ENCODE measurements at places on chromosomes 6 and 20.

DNA sequence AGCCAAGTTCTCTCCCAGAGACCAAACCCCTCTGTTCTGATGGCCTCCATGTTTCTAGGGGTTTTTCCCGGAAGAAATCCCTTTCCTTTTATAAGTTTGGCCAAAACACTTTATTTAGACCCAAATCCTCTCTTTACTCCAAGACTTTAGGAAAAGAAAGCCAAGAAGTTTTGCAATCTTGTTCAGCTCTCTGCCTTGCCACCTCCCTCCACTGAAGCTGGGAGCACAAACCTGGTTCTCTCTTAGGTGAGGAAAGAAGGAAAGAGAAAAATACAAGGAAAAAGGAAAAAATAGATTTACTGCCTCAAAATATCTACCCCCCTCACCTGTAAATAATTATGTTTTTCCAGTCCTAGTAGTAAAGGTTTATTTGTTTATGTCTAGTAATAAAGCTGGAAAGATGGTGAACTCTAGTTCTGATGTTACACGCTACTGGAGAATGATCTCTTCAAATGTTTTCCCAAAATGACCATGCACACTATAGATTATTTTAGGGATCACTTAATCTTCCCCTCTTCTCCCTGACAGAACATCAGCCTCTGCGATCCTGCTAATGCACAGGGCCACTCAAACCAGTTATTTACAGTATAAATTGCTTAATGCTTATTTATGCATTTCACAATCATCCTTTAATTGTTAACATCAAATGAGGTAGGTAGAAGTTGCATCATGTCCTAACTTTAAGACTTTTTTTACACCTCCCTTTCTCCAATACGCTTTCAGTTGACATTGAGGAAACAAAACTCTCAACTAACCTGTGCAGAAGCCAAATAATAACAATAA lies 10.9 kb upstream of the ARG1 start:
- no peak for DNase-seq

DNA sequence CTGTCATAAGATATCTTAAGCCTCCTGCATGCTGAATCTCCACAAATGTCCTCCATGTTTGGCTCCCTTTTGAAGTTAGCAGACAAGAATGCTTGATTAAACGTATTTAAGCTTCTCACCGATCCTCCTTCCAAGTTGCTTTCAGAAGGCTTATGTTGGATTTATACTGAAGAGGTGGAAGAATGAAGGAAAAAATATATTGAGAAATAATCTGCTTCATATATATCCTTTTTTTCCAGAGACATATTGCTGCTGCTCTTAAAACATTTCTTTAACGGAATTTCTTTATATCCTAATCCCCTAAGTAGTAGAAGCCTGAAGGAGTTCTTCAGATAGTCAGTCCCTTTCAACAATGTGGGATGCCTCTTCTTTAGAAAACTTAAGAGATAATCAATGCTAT lies 329.0 kb upstream of the MARCKS start:
- DNase-seq: no peak

GRCh38 chr6:152135755-152136448 lies 328.4 kb downstream of the ESR1 start:
- no peak for DNase-seq

DNA sequence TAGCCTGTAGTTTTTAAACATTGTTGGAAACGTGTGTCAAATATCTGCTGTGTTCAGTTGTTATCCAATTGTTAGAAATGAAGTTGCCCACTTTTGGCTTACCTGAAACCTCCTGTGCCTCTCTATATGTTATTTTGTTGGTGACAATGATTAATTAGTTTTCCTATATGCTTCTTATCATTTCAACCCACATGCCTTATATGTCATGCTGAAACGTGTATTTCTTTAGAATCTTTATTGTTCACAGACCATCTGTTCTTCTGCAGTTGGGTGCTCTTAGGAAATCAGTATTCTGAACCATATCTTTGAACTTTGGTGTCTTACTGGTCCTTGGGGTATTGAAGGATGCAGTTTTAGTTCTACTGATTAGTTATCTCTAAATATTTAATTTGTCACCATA lies 91.2 kb upstream of the SCGN start:
- DNase-seq: no peak

DNA sequence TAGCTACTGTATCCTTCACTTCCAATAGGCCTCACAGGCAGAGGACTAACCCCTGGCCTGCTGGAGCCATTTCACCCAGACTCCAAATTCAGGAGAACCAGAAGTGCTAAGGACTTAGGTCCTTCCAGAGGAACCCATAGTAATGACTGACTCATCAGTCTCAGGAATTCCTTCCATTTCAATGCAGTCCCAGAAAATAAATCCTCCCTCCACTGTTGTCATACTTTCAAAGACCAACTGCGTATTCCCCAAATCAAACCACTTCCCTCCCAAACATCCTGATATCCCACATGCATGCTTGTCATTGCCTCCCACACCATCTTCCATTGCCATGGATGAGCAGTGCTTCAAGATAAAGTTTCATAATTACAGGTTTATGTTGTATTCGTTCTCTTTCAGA lies 31.8 kb upstream of the NT5E start:
- no peak for DNase-seq

GRCh38 chr20:2236256-2236655 lies 59.5 kb upstream of the TGM3 start:
- no peak for DNase-seq

DNA sequence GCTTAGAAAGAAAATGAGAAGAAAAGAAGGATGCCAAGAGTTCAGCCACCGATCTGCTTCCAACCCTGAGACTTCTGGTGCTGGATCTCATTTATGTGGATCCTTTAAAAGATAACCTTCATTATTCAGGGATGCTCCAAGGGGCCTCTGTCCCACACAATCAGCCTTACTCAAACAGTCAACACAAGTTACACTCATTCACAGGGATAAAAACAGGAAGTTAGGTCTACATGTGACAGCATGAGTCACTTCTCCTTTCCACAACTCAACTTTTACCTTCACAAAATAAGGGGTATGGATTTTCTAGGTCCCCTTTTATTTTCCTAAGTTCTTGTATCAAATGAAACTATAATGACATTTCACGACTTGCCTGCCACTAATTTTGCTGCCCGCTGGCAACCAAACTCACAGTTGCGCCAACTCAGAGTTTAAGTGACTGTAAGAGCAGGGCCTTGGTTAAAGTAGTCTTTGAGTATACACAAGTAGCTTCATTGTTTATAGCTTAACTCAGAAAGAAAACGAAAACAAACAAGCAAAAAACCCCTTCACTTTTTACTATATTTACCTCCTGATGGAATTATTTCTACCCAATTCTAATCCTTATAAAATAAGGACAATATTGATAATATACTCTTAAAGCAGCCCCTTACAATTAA lies 278.8 kb upstream of the RUNX2 start:
- DNase-seq: no peak

- no peak for DNase-seq
Observed at GRCh38 chr6:9039258-9039657, 603.9 kb upstream of the SLC35B3 start.

DNA sequence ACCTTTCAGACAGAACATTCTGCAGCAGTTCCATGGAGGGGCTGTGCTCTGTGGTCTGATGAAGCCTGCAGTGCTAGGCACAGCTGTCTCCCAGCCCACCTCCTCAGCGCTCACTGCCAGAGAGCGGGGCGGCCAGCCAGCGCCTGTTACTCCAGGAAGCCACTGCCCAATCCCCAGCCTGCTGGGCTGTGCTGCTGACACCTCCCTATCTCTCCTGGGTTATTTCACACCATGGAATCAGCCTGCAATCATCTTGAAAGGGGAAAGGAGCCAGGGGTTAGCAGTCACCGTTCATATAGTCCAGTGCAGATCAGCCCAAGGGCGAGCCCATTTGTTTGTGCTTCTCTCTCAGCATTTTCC lies 46.3 kb upstream of the NHSL1 start:
- no peak for DNase-seq

DNA sequence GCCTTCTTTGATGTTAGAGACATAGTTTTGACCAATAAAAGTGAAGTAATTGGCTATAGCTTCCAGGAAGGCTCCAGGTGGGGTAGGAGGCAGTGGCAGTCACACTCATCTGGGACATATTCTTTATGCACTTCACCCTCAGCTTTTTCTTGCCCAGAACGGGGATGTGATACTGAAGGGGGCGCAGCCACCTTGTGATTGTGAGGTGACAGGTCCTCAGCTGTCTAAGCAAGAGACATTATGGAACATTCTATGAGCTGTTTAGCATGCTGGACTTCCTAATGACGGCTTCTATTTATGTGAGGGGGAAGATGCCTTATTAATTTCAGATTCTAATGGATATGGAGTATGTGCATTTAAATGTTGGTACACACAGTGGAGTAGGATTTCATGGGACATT lies 151.3 kb upstream of the ZFP64 start:
- no peak for DNase-seq

All from stimulated activated CD4-positive, alpha-beta T cell treated with anti-CD3 and anti-CD28 coated beads, Interleukin-15, amount 100 ng/mL, for 24 hours (primary cell).